ENCODE measurements at places on chromosomes 13 and 19.

- DNase-seq, result no peak
Observed at GRCh38 chr19:10109528-10109927, 2.0 kb upstream of the P2RY11 start.

GRCh38 chr19:17751912-17752273 is 616 bp downstream of the FCHO1 start:
- DNase-seq, result no peak

DNA sequence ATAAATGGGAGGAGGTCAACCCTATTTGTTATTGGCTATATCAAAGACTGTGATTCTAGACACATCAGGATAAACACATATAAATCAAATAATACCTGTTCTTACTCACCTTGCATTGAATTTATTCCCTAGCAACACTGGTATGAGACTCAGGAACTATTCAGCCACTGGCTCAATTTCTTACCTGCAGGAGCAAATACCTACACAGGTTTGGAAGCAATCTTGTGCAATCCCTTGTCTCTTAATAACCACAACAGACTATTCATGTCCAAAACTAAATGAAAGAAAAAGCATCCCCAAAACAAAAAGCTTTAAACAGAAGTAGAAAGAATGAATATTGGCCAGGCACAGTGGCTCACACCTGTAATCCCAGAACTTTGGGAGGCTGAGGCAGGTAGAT is 55.5 kb downstream of the TBC1D4 start:
- DNase-seq, result no peak

GRCh38 chr19:51489113-51489512 is 10.8 kb downstream of the CEACAM18 start:
- no peak for DNase-seq

GRCh38 chr13:34474187-34474868 is 467.7 kb upstream of the NBEA start:
- DNase-seq, result no peak

DNA sequence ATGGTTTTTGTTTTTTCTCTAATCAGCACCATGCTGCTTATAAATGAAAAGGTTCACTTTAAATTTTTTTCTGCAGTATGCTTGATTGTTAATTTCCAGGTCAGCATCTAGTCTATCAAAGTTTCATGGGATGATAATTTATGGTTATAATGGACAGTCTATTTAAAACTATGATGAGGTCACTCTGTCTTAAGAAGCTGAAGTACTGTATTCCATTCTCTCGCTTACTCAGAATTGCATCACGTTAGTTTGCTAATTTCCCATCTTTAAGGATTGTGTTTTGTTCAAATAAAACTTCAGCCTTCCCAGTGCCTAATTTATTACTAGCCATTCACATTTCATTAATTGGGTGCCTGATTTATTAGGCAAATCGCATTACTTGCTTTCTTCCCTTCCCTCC is 94.3 kb downstream of the GPC6 start:
- no peak for DNase-seq

- DNase-seq, result no peak
Observed at GRCh38 chr19:11422163-11423065, 3.3 kb upstream of the RGL3 start.

- DNase-seq, result no peak
Observed at GRCh38 chr19:57231686-57232085, 863 bp downstream of the AURKC start.

DNA sequence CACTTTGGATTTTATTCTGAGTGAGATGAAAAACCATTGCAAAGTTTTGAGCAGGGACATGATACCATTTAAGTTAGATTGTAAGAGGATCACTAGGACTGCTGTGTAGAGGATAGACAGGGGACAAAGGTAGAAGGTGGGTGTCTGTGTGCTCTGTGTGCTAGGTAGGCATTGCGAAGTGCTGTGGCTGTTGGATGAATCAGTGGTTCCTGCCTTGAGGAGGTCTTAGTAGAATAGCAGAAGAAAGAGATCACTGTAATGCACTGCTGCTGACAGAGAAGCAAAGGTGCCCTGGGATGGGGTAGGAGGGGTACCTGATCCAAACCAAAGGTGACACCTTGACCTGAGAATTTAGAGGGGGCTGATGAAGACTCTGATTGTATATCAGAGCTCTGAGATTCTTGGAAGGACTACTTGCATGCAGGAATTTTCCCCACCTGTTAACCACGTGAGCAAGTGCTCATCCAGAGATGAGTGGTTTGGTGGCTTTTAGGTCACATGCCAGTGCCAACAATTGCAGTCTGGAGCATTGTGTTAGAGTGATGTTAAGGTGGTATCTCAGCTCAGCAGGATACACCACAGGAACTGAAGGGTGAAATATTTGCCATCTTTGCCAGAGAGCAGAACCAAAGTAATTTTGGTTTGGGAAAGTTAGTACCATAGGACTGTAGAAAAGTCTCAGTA is 10.8 kb downstream of the WASF3 start:
- DNase-seq, result no peak

DNA sequence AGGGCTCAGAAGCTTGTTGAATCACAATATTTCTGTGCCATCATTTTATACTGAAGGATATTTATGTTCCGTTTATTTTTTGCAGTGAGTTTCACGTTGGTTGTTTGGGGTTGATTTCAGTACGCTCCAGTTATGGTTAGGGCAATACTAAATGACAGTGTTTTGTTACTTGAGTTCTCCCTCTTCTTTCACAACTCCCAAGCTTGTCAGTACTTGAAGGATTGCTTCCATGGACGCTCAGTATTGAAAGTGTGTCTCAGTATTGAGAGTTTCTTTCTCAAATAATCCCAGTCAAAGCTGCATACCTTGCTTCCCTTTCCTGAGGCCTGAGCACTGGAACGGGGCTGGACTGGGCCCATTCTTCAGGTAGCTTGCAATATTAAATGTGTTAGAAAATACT is 38.9 kb downstream of the LACC1 start:
- no peak for DNase-seq

- DNase-seq, result no peak
Observed at GRCh38 chr13:58977085-58977484, 1186.6 kb downstream of the DIAPH3 start.

- no peak for DNase-seq
Observed at GRCh38 chr13:70541451-70541850, 433.2 kb upstream of the KLHL1 start.

DNA sequence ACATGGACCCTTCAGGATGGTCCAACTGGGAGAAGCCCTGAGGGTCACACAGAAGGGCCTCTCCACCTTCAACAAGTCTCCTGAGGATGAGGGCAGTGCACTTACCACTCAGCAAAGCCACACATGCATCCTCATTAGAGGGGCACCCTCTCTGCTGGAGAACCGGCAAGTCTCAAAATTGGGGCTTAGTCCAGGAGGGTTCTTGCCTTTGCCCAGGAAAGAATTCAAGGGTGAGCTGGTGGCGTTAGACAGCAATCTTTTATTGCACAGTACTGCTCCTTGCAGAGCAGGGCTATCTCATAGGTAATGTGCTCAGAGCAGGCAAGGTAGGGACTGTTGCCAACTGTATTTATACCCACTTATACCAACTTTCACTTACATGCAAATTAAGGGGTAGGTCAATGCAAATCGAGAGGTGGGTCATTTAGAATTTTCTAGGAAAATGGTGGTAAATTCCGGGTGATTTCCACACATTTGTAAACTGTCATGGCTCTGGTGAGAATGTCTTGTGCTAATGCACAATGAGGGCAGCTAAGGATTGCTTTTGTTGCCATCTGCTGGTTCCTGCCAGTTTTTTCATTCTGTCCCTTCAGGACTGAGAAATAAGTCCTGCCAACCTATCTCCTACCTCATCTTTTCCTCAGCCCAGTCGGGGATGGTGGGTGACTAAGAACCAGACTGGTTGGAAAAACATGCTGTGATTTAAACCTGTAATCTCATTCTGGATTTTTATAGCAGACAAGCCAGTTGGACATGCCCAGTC is 27.8 kb upstream of the IGSF23 start:
- DNase-seq, result no peak

DNA sequence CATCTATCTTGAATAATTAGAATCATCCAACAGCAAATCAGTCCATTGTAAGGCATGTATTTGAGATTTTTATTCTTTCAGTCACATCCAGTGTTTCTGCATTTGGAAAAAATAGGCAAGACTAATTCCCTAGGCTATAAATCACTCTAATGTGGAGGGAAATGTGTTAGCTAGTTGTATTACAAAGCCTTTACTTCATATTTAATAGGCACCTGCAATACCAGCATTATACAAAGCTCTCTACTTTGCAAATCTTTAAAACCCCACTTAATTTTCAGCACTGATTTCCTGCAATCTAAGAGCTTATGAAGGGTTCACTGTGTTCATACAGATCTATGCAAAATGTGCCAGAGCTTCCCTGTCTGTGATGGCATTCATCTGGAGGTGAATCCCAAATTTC is 12.3 kb downstream of the PCDH9 start:
- no peak for DNase-seq

DNA sequence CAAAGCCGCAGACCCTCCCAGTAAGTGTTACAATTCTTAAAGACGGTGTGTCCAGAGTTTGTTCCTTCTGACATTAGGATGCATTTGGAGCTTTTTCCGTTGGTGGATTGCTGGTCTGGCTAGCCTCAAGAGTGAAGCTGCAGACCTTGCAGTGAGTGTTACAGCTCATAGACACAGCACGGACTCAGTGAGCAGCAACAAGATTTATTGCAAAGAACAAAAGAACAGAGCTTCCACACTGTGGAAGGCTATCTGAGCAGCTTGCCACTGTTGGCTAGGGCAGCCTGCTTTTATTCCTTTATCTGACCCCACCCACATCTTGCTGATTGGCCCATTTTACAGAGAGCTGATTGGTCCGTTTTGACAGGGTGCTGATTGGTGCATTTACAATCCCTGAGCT is 242.8 kb upstream of the SGCG start:
- no peak for DNase-seq

DNA sequence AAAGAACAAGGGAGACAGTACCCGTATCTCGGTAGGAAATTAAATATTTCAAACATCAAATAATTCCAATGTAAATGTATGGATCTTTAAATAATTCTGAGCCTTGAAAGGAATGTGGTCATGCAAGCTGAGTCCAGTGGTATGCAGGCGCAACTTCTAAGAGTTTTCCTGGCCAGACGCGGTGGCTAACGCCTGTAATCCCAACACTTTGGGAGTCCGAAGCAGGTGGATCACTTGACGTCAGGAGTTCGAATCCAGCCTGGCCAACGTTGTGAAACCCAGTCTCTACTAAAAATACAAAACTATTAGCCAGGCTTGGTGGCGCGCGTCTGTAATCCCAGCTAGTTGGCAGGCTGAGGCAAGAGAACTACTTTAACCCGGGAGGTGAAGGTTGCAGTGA is 1.1 kb upstream of the ZNF845 start:
- DNase-seq, result no peak

DNA sequence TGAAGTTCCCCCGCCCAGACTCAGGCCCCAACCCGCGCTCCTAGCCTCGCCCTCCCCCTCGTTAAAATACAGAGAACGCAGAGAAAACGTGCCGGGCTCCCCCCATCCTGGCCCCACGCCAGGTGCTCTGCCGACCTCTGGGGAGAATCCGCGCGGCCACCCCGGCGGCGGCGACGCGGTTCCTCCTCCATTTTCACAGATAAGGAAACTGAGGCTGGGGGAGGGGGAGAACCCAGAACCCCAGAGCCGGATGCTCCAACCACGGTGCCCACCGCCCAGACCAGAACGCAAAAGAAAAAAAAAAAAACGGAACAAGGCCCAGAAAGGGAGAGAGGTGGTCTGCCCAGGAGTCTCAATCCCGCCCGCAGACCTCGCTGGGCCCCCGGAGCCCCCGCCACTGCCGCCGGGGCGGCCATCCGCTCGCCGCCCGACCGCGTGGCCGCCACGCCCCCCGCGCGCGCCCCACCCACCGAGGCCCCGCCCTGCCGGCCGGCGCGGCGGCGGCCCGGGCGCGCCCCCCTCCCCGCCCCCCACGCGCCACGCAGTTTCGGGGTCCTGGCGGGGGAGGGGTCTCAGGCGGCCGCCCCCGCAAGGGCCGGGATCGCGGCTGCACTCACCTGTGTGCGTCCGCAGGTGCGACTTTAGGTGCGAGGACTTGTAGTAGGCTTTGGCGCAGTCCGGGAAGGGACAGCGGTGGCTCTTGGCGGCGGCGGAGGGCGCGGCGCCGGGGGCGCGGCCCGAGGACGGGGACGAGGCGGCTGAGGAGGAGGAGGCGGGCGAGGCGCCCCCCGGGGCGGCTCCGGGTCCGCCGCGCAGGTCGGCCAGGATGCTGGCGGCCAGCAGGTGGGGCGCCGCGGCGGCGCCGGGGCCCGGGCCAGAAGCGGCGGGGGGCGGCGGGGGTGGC is 703 bp downstream of the KLF16 start:
- DNase-seq, result no peak

DNA sequence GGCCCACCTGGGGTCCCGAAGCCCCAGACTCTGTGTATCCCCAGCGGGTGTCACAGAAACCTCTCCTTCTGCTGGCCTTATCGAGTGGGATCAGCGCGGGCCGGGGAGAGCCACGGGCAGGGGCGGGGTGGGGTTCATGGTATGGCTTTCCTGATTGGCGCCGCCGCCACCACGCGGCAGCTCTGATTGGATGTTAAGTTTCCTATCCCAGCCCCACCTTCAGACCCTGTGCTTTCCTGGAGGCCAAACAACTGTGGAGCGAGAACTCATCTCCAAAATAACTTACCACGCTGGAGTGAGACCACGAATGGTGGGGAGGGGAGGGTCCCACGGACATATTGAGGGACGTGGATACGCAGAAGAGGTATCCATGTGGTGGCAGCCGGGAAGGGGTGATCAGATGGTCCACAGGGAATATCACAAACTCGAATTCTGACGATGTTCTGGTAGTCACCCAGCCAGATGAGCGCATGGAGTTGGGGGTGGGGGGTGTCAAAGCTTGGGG is 1.0 kb upstream of the ICAM5 start:
- DNase-seq, result no peak

- DNase-seq, result no peak
Observed at GRCh38 chr19:41220811-41221210, 1.8 kb downstream of the AXL start.

- DNase-seq, result no peak
Observed at GRCh38 chr19:42247640-42248199, 5.3 kb upstream of the GSK3A start.

GRCh38 chr19:7200736-7201135 is 93.5 kb downstream of the INSR start:
- DNase-seq, result no peak

DNA sequence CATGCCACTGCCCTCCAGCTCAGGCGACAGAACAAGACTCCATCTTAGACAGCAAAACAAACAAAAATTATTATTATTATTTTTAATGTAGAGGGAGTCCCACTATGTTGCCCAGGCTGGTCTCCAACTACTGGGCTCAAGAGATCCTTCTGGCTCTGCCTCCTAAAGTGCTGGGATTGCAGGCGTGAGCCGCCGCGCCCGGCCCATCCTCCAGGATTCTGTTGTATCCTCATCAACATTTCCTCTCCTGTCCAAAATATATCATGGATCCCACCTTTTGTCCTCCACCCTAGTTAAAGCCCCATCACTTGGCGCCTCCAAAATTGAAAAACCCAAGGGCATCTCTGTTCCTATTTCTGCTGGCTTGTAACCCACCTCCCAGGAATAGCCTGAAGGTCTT is 1.2 kb downstream of the ZNF784 start:
- no peak for DNase-seq

DNA sequence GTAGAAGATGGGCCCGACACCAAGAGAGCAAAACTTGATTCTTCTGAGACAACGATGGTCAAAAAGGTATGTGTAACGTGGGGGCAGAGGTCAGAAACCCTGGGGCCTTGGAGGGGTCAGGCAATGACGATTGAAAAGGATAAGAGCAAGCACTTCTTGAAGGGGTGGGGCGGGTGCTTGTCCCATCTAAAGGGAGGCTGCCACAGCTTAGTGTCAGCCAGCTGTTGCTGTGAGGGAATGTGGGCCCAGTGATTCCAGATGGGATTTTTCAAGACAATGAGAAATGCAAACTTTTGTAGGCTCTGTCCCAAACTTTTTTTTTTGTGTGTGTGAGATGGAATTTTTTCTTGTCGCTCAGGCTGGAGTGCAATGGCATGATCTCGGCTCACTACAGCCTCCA is 24.5 kb downstream of the SAE1 start:
- DNase-seq, result no peak
